Smooth muscle cell of the pulmonary artery (primary cell): ENCODE measurements at places on chromosomes 11 and 22. TPM values are rescaled to one million over a fixed set of nuclear protein-coding genes. Genes with fewer than 3 reads are reported as not detected.

Gene CHADL
- total RNA-seq, result 1.1 and 1.2 TPM in 2 replicates

Gene LRRC74B
- 0.07 TPM in 1 of 2 replicates, not detected in the other for total RNA-seq

Gene MPZL2
- total RNA-seq, result 0.07 and 0.56 TPM in 2 replicates

Gene NXPE1
- not detected in 2 replicates for total RNA-seq

Gene IL18
- 0.07 and 0.23 TPM in 2 replicates for total RNA-seq

Gene VPREB3
- not detected in 2 replicates for total RNA-seq

Gene MLC1
- total RNA-seq, result 0.43 and 3.6 TPM in 2 replicates

Gene OR4A16
- total RNA-seq, result not detected in 2 replicates

Gene NLRX1
- total RNA-seq, result 23.8 and 29.7 TPM in 2 replicates

Gene OR52I2
- not detected in 2 replicates for total RNA-seq

Gene OR8G1
- total RNA-seq, result not detected in 2 replicates

Gene ZBTB3
- 10.3 and 11.7 TPM in 2 replicates for total RNA-seq

Gene ABTB2
- total RNA-seq, result 3.3 and 9.9 TPM in 2 replicates
